ENCODE measurements at places on chromosomes 4 and X.

GRCh38 chr4:92455329-92455839, 151.6 kb downstream of the GRID2 start:
- H3K27ac ChIP-seq = no peak overlapping the region
- no peak overlapping the region for H3K4me3 ChIP-seq
- DNase-seq = no peak
- H3K27me3 ChIP-seq = no peaks in the 10 kb centered on the region

- no peak for DNase-seq
- H3K27me3 ChIP-seq = peaks cover 5% of the 10 kb centered on the region
- H3K4me3 ChIP-seq = no peak overlapping the region
- no peaks in the 10 kb centered on the region for H3K4me1 ChIP-seq
- H3K36me3 ChIP-seq = no peaks in the 10 kb centered on the region
- H3K27ac ChIP-seq = no peak overlapping the region
Observed at GRCh38 chr4:79851625-79852304, 221.3 kb downstream of the ANTXR2 start.

GRCh38 chr4:2949782-2950125, 13.5 kb downstream of the NOP14 start:
- peaks cover 83% of the 10 kb centered on the region for H3K36me3 ChIP-seq
- no peak overlapping the region for H3K27ac ChIP-seq
- no peaks in the 10 kb centered on the region for H3K27me3 ChIP-seq
- DNase-seq = no peak
- no peak overlapping the region for H3K4me3 ChIP-seq

DNA sequence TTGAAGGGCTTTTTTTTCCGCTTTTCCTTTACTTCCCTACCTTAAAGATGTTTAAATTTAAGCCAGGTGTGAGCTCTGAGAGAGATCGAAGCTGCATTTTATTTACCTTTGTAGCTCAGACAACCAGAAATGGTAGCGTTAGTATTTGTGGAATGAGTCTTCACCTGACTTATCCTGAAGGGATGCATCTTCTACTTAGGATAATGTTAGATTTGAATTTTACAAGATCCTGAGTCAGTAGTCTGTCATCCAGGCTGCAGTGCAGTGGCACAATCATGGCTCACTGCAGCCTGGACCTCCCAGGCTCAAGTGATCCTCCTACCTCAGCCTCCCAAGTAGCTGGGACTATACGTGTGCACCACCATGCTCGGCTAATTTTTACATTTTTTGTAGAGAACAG, 26.2 kb downstream of the TMSB4X start:
- H3K4me3 ChIP-seq = peak overlapping the region; percentile 79
- H3K27me3 ChIP-seq = no peaks in the 10 kb centered on the region
- DNase-seq = no peak
- H3K27ac ChIP-seq = peak overlapping the region; percentile 81

- no peak overlapping the region for H3K4me3 ChIP-seq
- H3K27ac ChIP-seq = no peak overlapping the region
- no peaks in the 10 kb centered on the region for H3K4me1 ChIP-seq
- H3K36me3 ChIP-seq = no peaks in the 10 kb centered on the region
- no peak for DNase-seq
Observed at GRCh38 chr4:141702472-141703182, 66.2 kb downstream of the IL15 start.

GRCh38 chr4:54924891-54925290, 200.5 kb downstream of the KDR start:
- no peaks in the 10 kb centered on the region for H3K27me3 ChIP-seq
- H3K36me3 ChIP-seq = no peaks in the 10 kb centered on the region
- H3K27ac ChIP-seq = no peak overlapping the region
- no peak overlapping the region for H3K4me3 ChIP-seq
- no peak for DNase-seq
- no peaks in the 10 kb centered on the region for H3K4me1 ChIP-seq

GRCh38 chr4:136383082-136383481, 1149.2 kb downstream of the PCDH18 start:
- DNase-seq = no peak
- no peaks in the 10 kb centered on the region for H3K27me3 ChIP-seq
- no peak overlapping the region for H3K27ac ChIP-seq
- H3K36me3 ChIP-seq = no peaks in the 10 kb centered on the region
- H3K4me1 ChIP-seq = no peaks in the 10 kb centered on the region

- H3K27ac ChIP-seq = no peak overlapping the region
- no peaks in the 10 kb centered on the region for H3K36me3 ChIP-seq
- H3K4me3 ChIP-seq = no peak overlapping the region
- no peaks in the 10 kb centered on the region for H3K27me3 ChIP-seq
- DNase-seq = peak; percentile 70
- no peaks in the 10 kb centered on the region for H3K4me1 ChIP-seq
Observed at GRCh38 chrX:46408553-46409407, 136.4 kb downstream of the ZNF674 start.

GRCh38 chr4:73213916-73214653, 44.5 kb downstream of the ANKRD17 start:
- H3K4me1 ChIP-seq = no peaks in the 10 kb centered on the region
- H3K27me3 ChIP-seq = no peaks in the 10 kb centered on the region
- H3K36me3 ChIP-seq = peaks cover 2% of the 10 kb centered on the region
- H3K4me3 ChIP-seq = no peak overlapping the region

GRCh38 chrX:23756165-23756564, 13.1 kb upstream of the ACOT9 start:
- H3K36me3 ChIP-seq = no peaks in the 10 kb centered on the region
- H3K4me1 ChIP-seq = no peaks in the 10 kb centered on the region
- no peak overlapping the region for H3K27ac ChIP-seq
- no peaks in the 10 kb centered on the region for H3K27me3 ChIP-seq

DNA sequence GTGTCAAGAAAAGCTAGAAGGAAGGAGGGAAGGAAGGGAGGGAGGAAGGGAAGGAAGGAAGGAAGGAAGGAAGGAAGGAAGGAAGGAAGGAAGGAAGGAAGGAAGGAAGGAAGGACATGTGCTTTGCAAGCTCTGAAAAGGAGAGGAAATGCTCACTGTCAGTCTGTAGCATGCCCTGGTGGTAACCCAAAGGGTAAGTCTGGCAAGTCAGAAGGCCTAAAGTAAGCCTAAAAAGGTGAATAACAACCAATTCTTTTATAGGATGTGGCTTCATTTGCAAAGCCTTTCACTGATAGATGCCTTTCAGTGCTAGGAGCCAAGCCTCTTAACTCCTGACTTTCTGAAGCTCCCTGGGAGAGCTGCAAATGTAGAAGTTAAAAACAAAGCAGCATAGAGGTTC, 542.6 kb downstream of the CFAP47 start:
- no peak for DNase-seq
- H3K4me3 ChIP-seq = no peak overlapping the region
- no peaks in the 10 kb centered on the region for H3K36me3 ChIP-seq
- no peaks in the 10 kb centered on the region for H3K27me3 ChIP-seq

DNA sequence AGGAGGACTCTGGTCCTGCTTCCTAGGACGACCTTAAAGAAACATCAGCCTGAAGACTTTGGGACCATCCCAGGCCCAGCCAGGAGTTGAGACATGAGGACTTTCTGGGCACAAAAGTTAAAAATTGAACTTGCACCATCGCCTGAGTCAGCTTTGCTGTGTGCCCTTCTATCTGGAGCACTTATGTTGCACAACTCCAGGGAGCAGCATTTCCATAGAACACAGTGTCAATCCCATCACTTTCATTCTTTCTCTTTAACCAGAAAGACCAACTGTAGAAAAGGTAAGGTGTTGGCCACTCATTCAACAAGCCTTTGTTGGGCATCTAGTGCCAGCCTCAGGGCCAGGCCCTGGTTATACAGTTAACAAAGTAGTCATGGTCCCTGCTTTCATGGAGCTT, 8.6 kb upstream of the CLDN24 start:
- no peaks in the 10 kb centered on the region for H3K4me1 ChIP-seq
- no peak overlapping the region for H3K4me3 ChIP-seq
- H3K27me3 ChIP-seq = no peaks in the 10 kb centered on the region
- no peak for DNase-seq

- DNase-seq = peak; percentile 24
- no peak overlapping the region for H3K4me3 ChIP-seq
- H3K27ac ChIP-seq = no peak overlapping the region
- H3K4me1 ChIP-seq = no peaks in the 10 kb centered on the region
- H3K27me3 ChIP-seq = no peaks in the 10 kb centered on the region
Observed at GRCh38 chrX:31038575-31039326, 33.1 kb downstream of the FTHL17 start.

DNA sequence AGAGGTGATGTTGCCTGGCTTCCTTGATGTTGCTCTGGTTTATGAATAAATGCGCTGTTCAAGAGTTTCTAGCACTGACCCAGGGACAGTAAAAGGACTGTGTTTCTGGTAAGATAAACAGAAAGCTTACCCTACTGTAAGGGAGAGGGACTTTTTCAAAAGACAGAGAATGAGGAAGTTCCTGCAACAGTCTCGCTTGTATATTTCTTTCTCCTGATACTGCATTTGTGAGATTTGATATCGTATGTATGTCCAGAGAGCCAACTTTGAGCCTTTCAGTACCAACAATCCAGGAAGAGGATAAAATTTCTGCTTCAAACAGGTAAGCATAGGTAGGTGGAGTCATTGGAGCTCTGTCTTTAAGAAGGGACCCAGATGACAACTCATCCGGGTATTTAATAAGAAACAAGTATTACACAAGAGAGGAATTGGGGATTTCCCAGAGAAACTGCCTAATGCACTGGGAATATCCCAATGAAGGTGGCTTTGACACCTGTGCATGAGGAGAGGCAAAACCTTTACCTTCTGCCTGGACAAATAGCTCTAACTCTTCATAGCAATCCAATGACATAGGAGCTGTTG, 773 bp downstream of the DAPP1 start:
- H3K36me3 ChIP-seq = no peaks in the 10 kb centered on the region
- peaks cover 66% of the 10 kb centered on the region for H3K4me1 ChIP-seq
- H3K4me3 ChIP-seq = peak overlapping the region; percentile 91
- peak overlapping the region; percentile 78 for H3K27ac ChIP-seq

- H3K27me3 ChIP-seq = no peaks in the 10 kb centered on the region
- peak overlapping the region; percentile 66 for H3K4me3 ChIP-seq
- no peaks in the 10 kb centered on the region for H3K36me3 ChIP-seq
- H3K4me1 ChIP-seq = peaks cover 16% of the 10 kb centered on the region
Observed at GRCh38 chr4:37816006-37816405, 10.5 kb upstream of the PGM2 start.

GRCh38 chr4:99669084-99669483, 11.5 kb upstream of the C4orf54 start:
- H3K27ac ChIP-seq = no peak overlapping the region
- H3K4me1 ChIP-seq = no peaks in the 10 kb centered on the region
- no peak overlapping the region for H3K4me3 ChIP-seq
- H3K36me3 ChIP-seq = no peaks in the 10 kb centered on the region
- H3K27me3 ChIP-seq = no peaks in the 10 kb centered on the region
- DNase-seq = no peak

GRCh38 chr4:154467886-154468285, 23.7 kb downstream of the DCHS2 start:
- H3K4me1 ChIP-seq = no peaks in the 10 kb centered on the region
- no peak overlapping the region for H3K4me3 ChIP-seq
- H3K27me3 ChIP-seq = peaks cover 4% of the 10 kb centered on the region
- no peak overlapping the region for H3K27ac ChIP-seq
- no peak for DNase-seq

GRCh38 chr4:151553874-151554273, 144.9 kb downstream of the FHIP1A start:
- no peaks in the 10 kb centered on the region for H3K36me3 ChIP-seq
- H3K27ac ChIP-seq = no peak overlapping the region
- peaks cover 6% of the 10 kb centered on the region for H3K27me3 ChIP-seq
- no peak overlapping the region for H3K4me3 ChIP-seq
- DNase-seq = no peak

- H3K27me3 ChIP-seq = no peaks in the 10 kb centered on the region
- H3K4me1 ChIP-seq = no peaks in the 10 kb centered on the region
- no peak overlapping the region for H3K4me3 ChIP-seq
- H3K27ac ChIP-seq = no peak overlapping the region
- H3K36me3 ChIP-seq = no peaks in the 10 kb centered on the region
Observed at GRCh38 chrX:2871831-2872230, 43.1 kb downstream of the GYG2 start.

DNA sequence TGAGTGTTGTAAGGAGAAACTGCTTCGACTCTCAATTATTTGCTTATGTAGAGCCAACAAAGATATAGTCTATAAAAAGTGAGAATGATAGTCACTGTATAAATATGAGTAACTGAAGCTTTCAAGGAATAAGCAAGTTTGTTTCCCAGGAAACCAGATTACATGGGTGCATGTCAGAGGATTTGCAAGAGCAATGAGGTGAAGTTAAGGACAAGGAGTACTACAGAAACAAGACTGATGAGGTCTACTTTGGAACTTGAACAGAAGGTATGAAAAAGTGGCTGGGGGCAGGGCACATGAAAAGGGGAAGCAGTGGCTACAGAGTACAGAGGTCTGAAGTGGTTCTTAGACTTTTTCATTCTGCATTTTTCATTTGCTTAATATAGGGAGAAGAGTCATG, 321.0 kb upstream of the CXXC4 start:
- H3K4me3 ChIP-seq = no peak overlapping the region
- no peak for DNase-seq
- no peaks in the 10 kb centered on the region for H3K4me1 ChIP-seq
- H3K36me3 ChIP-seq = no peaks in the 10 kb centered on the region
- H3K27ac ChIP-seq = no peak overlapping the region
- no peaks in the 10 kb centered on the region for H3K27me3 ChIP-seq

GRCh38 chrX:119194621-119195020, 41.5 kb upstream of the PGRMC1 start:
- no peaks in the 10 kb centered on the region for H3K4me1 ChIP-seq
- H3K27me3 ChIP-seq = no peaks in the 10 kb centered on the region

DNA sequence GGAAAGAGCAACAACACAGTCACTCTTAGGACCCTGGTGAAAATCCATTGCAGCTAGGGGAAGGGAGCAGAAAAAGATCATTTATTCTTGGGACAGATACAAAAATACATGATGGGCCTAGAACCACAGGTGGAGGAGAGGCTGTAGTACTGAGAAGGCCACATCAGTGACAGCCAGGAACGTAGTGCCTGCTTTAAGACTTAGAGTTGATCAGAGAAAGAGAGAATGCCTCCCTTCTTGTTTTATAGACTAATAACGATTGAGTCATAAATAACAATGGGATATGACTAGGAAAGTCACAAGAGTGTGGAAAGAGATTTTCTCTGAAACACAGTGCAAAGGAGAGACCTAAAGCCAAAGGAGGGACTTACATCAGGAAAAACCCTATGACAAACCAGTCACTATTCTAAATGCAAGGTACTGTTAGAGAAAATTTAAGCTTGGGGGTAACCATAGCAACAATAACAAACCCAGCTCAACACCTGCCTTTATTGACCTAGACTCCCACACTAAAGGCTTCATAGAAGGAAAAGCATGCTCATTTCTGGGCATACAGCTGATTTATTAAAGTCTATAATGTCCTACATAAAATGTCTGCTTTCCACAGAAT, 1015.0 kb upstream of the GRID2 start:
- no peaks in the 10 kb centered on the region for H3K27me3 ChIP-seq
- no peak overlapping the region for H3K27ac ChIP-seq
- no peak for DNase-seq
- H3K4me3 ChIP-seq = no peak overlapping the region
- no peaks in the 10 kb centered on the region for H3K36me3 ChIP-seq
- no peaks in the 10 kb centered on the region for H3K4me1 ChIP-seq
